ENCODE measurements at places on chromosomes 4 and X.

DNA sequence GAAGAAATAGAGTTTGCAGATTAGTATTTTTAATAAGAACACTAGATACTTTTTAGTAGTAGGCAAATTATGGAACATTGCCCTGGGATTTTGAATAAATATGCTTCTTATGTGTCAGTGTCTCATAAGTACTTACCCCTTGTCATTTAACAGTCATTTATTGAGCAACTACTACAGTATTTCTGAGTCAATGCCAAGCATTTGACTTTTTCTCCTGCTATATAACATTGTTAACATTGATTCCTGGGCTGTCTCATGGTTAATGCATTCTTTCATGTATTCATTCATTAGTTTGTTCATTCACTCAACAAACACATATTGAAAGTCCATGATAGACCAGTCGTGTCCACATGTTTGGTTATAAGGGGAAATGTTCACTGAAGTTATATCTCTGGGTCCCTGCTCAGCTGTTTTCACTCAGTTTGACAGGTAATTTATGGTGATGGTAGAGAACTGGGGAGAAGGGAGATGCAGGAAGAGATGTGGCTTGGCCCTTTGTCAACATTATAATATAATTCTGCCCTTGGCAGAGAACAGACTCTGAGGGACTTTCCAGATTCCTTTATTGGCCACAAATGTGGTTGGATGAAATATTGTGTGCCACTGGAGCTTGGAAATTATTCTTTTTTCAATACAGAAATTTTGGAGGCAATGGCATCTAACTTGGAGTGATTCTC, 49.8 kb downstream of the OSTC start:
- no peaks in the 10 kb centered on the region for H3K36me3 ChIP-seq
- no peaks in the 10 kb centered on the region for H3K4me1 ChIP-seq
- no peaks in the 10 kb centered on the region for H3K27me3 ChIP-seq
- no peak overlapping the region for H3K27ac ChIP-seq

DNA sequence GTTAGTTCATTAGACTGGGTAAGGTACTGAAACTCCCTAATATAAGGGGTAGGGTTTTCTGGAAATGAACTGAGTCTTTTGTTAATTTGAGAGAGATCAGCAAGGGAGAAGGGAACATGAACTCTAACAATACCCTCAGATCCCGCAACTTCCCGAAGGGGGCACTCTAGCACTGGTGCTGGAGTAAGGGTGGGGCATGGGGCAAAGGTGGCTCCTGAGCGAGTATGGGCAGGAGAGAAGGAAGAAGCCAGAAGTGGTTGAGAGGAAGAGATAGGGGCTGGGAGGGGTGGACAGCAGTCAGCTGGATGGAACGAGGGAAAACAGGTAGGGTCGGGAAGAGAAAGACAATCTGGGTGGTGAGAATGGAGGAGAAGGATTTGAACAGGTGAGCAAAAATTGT, 183.2 kb upstream of the MAGEE2 start:
- H3K4me1 ChIP-seq = no peaks in the 10 kb centered on the region
- no peaks in the 10 kb centered on the region for H3K36me3 ChIP-seq
- no peak overlapping the region for H3K4me3 ChIP-seq
- DNase-seq = no peak

DNA sequence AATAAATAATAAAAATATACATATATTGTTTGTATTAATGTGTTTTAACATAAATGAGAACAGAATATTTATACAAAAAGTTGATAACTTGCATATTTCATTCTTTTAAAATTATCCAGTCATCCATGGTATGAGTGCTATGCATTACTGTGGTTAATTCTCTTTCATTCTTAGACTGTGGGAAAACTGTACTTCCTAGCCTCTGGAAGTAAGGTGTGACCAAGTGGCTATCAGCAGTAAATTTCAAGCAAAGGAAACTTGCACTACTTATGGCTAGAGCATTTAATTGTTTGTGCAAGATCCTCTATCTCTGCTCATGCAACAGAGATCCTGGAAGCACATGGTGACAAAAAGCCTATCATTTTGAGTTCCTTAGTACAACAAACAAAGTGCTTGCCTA, 1054.5 kb upstream of the PABPC4L start:
- H3K36me3 ChIP-seq = no peaks in the 10 kb centered on the region
- no peaks in the 10 kb centered on the region for H3K27me3 ChIP-seq
- H3K4me1 ChIP-seq = no peaks in the 10 kb centered on the region
- H3K4me3 ChIP-seq = no peak overlapping the region
- H3K27ac ChIP-seq = no peak overlapping the region
- DNase-seq = no peak

- DNase-seq = peak; percentile 61
- no peaks in the 10 kb centered on the region for H3K4me1 ChIP-seq
- H3K27me3 ChIP-seq = no peaks in the 10 kb centered on the region
- H3K27ac ChIP-seq = peak overlapping the region; percentile 86
- H3K4me3 ChIP-seq = peak overlapping the region; percentile 63
- no peaks in the 10 kb centered on the region for H3K36me3 ChIP-seq
These were observed 2.5 kb upstream of the RS1 start for GRCh38 chrX:18674417-18674787.

GRCh38 chr4:54542540-54543041, 115.2 kb upstream of the KIT start:
- H3K4me3 ChIP-seq = no peak overlapping the region
- no peak for DNase-seq
- H3K36me3 ChIP-seq = no peaks in the 10 kb centered on the region
- H3K4me1 ChIP-seq = peaks cover 8% of the 10 kb centered on the region

- no peak for DNase-seq
- no peaks in the 10 kb centered on the region for H3K27me3 ChIP-seq
- no peak overlapping the region for H3K27ac ChIP-seq
- no peaks in the 10 kb centered on the region for H3K36me3 ChIP-seq
- no peak overlapping the region for H3K4me3 ChIP-seq
- no peaks in the 10 kb centered on the region for H3K4me1 ChIP-seq
These were observed 9.4 kb downstream of the GPR119 start for GRCh38 chrX:130376077-130376476.

Measured in right atrium auricular region (tissue), 2 donors.